NT2/D1 (cell line): ENCODE measurements at places on chromosomes 2 and 18.

GRCh38 chr18:79847606-79848293, 50.0 kb downstream of the KCNG2 start:
- DNase-seq: no peak

GRCh38 chr2:151845481-151845880, 17.3 kb upstream of the ARL5A start:
- no peak for DNase-seq

DNA sequence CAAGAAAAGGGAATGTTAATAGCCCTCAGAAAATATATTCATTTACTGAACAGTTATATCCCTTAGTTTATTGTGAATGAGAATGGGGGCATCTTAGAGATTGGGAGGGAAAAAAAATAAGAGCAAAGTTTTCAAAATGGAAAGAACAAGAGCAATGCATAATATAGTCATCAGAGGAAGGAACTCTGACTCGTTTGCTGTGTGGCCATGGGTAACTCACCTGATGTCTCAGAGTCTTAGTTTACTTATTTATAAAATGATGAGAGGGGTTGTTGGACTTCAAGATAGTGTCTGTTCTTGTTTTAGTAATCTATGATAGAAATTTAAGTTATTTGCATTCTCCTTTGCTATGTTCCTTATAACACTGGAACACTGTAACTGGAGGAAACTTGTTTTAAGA, 70.7 kb downstream of the EML4 start:
- DNase-seq: no peak

DNA sequence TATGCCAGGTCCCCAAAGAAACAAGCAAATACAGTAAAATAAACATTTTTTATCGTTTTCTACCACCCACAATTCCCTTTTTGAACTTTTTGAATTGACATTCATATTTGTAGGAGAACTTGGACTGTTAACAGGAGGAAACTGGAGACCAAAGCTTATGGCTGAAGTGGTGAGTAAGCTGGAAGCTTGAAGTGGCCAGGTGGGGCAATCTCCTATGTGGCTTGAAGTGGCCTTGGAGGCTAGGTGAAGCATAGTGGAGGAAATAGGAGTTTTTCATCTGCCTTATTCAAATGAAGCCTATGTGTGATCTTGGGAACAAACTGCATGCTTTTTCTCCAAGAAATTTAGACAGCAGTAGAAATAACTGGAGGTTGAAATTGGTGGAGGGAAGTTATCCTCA, 962.9 kb upstream of the FANCL start:
- DNase-seq: no peak

- DNase-seq: no peak
Observed at GRCh38 chr2:8118940-8119781, 562.7 kb upstream of the ID2 start.
